ENCODE measurements at places on chromosomes 4 and X.

DNA sequence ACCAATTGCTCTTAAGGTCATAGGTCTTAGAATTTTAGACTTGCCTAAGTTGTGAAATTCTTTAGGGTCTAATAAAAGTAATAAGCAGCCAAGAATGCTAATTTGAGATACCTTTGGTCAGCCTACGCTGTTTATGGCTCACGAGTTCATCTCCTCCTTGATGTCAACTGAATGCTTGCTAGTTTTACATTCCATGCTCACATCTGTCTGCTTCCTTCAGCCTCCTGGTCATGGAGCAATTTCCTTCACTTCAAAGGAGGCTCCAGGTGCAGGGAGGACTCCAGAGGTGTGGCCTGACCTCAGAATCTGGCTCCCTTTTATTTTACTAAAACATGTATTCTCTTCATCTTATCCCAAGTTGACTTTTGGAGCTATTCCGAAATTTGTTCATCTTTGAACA lies 23.3 kb upstream of the LNX1 start:
- DNase-seq = no peak

- peak; percentile 47 for DNase-seq
Measured at GRCh38 chr4:6781113-6781512, 1.4 kb upstream of the KIAA0232 start.

DNA sequence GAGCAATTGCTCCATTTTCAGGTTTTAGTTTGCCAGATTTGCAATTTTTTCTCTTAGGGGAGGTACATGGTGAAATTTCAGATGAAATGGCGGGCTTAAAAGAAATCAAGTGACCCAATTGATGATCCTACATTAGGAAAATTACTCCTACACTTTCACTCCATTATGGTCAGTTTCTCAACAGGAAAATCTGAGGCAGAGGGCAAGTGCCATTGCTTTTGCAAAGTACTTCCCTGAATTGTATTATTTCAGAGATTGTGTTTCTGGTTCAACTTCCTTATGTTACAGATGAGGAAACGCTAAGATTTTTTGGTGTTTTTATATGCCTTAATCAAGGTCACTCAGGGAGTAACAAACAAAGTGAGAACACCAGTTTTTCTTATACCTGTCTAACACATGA lies 302.2 kb downstream of the ARAP2 start:
- no peak for DNase-seq

DNA sequence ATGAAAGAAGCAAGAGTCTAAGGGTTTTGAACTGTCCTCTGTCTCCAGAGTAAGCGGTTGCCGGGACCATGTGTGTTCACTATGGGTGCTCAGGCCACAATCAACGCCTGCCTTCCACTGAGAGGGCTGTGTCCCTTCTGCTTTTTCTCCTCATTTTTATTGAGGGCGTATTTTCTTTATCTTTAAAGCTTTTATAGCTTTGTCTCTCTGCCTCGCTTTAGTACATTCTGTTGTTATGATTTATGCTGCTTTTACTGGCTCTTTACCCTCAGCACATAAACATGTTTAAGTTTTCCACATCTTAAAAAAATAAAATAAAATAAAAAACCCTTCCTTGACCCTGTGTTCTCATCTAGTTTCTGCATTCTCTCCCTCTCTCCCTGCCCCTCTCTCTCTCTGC lies 42.4 kb upstream of the ATP6AP2 start:
- no peak for DNase-seq

DNA sequence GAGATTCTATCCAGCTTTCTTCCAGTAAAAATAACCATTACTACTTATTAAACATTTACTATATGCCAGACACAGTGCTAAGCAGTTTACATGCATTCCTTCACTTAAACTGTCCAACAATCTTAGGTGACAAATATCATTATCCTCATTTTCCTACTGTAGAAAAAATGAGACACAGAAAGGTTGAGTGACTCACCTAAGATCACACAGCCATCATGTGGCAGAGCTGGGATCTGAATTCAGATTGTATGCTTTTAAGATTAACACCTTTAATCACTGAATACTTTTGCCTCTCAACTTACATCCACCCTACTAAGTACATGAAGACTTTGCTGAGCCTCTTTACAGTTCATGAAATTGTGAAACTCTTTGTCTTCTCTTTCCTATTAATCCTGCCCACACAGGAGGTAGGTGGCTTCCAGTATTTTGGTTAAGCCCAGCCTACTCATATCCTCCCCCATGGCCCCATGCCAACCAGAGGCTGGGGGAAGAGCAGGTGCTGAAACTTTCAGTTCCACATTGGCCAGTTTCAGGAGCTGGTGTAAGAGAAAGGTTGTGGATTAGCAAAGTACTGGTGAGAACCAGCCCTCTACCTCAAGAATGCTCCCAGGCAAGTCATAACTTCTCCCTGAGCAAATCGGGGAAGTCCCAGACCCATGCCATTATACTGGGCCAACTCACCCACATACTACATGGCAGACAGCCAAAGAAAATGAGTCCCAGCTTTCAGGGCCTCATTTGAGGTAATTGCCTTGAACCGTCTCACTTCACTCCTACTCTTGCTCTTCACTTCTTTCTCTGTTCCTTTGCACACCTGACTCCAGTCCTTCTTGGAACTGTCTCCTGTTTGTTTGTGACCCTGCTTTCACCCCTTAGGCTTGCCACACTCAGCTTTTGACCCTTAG lies 211.1 kb downstream of the GUCY2F start:
- DNase-seq = peak; percentile 58

GRCh38 chr4:98110214-98110613 lies 33.1 kb downstream of the STPG2 start:
- no peak for DNase-seq

GRCh38 chr4:107757864-107758476 lies 37.9 kb upstream of the PAPSS1 start:
- no peak for DNase-seq

DNA sequence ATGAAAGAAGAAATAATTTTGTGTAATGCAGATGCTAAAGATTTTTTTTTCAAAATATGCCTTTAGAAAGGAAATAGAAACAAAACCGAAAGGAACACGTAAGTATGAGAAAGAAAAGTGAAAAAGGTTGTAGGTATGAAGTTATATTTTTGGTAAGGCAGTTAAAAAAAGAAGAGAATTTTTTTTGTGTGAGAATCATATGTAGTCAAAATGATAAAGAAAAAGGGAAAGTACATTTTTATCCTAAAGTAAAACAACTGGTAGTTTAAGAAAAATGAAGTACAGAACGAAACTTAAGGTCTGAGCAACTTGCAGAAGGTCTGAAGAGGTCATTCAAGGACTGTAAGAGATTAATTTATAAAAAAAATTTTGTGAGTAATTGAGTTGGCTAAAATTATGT lies 164.0 kb upstream of the TRAM1L1 start:
- DNase-seq = no peak

DNA sequence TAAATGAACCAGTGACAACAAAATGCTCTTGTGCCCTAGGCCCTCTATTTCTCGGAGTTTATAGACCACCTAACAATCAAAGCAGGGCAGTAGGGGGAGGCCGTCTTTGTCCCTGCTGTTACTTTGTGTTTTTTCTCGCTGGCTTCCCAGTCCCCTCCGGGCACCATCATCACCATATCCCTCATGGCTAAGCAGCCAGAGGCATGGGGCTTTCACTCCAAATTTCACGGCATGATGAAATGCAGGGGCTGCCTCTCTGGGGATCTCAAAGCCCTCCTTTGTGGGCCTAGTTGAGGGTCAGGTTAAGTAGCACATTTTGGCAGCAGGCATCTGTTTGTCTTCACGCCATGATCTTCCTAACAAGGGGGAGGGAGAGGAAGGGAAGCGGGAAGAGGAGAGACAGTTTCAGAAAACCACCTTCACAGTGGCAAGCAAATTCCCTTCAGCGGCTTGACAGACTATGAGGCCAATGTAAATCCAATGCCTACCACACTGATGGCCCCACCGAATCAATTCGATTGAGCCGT lies 91.9 kb downstream of the ANOS1 start:
- no peak for DNase-seq

DNA sequence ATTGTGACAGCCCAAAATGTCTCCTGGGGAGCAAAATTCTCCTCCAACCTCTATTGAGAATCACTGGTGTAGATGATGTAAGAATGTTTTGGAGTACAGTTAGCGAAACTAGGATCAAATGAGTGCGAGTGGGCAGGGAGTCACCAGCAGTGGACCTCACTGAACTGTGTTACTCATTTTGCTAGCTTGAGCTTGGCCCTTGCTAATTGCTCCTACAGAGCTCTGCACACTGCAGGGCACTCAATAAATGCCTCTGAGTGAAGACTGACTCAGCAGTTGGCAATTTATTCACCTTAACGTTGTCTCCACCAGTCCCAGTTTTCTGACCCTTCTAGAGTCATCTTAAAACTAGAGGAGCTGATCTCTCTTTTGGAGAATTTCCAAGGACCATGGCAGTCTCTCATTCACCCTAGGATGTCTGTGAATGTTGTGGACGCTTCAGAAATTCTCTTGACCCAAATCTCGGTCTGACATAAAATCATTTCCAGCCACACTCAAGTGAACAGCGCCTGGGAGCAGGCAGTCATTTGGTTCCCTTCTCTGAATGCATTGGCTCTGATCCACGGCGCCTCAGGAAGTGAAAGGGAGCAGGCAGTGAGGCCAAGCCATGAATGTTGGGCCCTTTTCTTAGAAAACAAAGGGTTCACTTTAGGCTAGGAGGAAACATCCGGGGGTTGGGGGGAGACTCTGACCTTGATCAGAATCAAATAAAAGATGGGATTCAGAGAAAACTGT lies 148.1 kb downstream of the NWD2 start:
- no peak for DNase-seq

GRCh38 chr4:176735300-176735699 lies 57.4 kb downstream of the VEGFC start:
- DNase-seq = no peak

DNA sequence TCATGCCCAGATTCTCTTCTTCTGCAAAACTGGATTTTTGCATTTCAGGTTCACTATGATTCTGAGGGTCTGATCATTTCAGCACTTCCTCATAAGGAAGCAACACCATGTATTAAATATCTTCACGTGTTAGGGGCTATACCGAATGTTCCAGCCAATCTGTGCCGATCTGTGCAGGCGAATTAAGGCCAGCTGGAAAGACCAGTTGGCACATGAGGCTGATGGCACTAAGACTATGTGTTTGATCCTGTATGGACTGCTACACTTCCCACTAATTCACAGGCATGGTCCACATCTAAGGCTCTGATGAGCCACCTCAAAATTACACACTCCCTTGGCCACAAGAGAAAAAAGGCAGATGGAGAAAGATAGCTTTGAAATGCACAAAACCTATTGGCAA lies 28.8 kb downstream of the KDR start:
- no peak for DNase-seq

DNA sequence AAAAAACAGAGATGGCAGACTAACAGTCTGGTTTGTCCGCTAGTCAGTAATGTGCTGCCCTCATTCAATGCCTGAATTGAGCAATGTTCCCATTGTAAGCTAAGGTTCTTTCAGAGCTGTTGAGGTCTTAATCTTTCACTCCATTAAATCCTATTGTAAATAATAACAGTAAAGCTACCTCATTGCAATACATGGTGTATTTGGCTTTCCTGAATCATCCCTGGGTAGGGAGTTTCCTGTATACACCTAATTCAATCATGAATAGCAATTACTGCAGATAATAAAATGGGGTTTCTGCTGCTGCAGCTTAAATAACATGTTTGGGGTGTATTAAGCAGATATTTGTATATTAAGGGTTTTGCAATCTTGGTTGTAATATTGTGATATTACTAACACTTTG lies 1100.2 kb upstream of the INTU start:
- no peak for DNase-seq

DNA sequence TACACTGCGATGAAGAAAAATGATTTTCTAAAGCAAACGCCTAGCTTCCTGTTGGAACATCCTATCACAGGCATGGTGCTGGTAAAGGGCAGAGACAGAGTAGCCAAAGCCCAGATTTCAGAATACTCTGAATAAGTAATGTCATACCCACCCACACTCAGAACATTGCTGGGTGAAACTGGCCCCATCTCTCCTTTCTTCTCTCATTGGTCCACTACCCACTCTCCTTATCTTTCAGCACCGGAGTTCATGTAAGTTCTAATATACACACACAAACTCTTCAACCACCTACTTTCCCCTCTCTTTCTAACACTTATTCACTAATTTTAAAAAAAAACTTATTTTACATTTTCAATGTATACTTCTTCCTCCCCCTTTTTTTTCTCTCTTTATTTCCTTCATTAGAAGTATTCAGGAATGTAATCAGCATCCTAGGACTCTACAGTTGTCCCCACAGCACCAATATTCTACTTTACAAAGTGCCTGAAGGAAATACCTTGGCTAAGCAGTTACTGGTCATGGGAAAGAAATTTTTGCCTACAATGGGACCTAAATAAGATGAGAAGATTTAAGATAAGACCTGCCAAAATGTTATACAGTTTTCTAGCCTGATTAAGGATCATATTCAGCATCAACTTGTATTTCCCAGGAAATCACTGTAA lies 63.0 kb downstream of the SEC24D start:
- no peak for DNase-seq

GRCh38 chr4:143654571-143654970 lies 45.9 kb downstream of the FREM3 start:
- DNase-seq = no peak

DNA sequence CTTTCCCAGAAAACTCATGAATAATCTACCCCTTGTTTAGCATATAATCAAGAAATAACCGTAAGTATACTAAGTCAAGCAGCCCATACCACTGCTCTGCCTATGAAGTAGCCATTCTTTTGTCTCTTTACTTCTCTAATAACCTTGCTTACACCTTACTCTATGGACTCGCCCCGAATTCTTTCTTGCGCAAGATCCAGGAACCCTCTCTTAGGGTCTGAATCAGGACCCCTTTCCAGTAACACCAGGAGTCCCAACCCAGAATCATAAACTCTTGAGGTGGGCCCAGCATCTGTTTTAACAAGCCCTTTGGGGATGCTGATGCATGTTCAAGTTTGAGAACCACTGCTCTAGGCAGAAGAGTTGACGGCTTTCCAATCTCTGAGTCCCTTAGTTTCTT lies 119.6 kb downstream of the BEND2 start:
- DNase-seq = no peak

- DNase-seq = no peak
Measured at GRCh38 chrX:5242091-5242790, 986.4 kb downstream of the NLGN4X start.

DNA sequence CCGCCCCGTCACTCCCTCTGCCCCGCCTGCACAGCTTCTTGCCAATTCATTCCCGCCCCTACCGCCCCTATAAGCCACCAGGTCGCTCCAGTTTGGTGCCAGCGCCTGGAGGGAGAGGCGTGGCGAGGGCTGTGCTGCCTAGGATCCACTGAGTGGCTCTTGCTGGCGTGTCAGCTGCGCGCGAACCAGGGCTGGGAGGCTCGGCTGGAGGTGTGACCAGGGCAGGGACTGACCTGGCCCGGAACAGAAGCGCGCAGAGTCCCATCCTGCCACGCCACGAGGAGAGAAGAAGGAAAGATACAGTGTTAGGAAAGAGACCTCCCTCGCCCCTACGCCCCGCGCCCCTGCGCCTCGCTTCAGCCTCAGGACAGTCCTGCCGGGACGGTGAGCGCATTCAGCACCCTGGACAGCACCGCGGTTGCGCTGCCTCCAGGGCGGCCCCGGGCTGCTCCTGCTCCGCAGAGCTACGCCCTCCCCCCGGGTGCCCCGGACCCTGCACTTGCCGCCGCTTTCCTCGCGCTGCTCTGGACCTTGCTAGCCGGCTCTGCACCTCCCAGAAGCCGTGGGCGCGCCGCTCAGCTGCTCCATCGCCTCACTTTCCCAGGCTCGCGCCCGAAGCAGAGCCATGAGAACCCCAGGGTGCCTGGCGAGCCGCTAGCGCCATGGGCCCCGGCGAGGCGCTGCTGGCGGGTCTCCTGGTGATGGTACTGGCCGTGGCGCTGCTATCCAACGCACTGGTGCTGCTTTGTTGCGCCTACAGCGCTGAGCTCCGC lies at the start of gene GPR78:
Gene GPR78, plus strand, starts transcription at position 72 of the 773 bp plus-strand sequence. Its CDS starts 591 bp downstream, at position 663.
- DNase-seq = peak; percentile 63
